ENCODE measurements at places on chromosomes 12 and 14. TPM values are rescaled to one million over a fixed set of nuclear protein-coding genes. Genes with fewer than 3 reads are reported as not detected.
A peak's percentile ranks its signal among the peaks of the same experiment; 100 is the strongest.

DNA sequence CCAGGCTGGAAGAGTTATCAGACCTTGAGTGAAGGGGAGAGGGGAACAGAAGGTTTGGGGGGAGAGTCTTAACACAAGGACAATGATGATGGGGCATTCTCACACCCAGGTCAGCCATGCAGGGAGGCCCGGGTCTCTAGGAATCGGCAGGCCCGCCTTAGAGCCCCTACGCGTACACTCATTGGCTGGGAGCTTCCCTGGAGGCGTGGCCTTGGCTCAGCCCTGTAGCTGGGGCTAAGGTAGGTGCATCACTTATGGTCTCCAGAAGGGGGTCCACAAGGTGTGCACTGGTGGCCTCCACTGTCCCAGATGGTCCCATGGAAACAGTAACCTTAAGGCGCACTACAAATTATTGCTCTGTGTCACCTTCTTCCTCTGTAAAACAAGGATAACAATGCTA, 660.1 kb downstream of the MED13L start:
- no peak for DNase-seq

GRCh38 chr12:133233993-133234564, 1.6 kb downstream of the ANHX start:
- no peak for DNase-seq

DNA sequence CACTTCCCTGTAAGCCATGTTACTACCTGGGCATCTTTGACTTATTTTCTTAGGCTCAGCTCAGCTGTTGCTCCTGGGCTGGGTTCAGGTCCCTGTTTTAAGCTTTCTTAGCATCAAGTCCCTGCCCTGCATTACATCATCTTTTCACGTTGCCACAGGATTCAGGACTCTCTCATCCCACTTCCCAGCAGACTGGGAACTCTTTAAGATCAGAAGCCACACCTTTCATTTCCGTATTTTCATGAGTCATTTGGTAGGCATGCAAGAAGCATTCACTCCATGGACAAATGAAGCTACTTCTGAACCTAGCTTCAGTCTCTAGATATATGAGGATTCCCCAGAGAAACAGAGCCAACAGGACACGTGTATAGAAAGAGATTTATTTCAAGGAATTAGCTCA, 726.8 kb downstream of the VRK1 start:
- peak; percentile 6 for DNase-seq

Gene MUCL1
- polyA plus RNA-seq: not detected

DNA sequence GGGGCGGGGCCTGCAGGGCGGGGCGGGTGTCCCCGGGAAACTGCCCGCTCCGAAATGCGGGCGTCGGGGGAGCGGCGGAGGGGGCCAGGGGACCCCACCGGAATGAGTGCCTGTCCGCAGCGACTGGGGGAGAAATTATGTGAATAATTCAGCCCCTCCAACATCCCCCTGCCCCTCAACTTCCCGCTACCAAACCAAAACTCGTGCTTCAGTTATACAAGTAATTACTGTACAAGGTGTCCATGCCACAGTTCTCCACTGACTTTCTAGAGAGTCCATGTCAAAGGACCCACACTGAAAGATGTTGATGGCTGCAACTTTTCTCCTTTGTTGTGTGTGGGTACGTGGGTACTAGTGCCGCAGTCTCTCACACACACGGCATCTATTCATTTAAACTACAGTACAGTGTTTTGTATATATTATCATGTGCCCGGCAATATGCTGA, 414 bp upstream of the CDK17 start:
- DNase-seq: no peak

GRCh38 chr14:70887737-70888499, 19.3 kb upstream of the PCNX1 start:
- DNase-seq: no peak

- no peak for DNase-seq
These were observed 8.1 kb downstream of the GLT1D1 start for GRCh38 chr12:128861226-128862016.

Gene TTC9
- polyA plus RNA-seq: 1.3 TPM

- peak; percentile 21 for DNase-seq
These were observed 17.0 kb downstream of the OR8S1 start for GRCh38 chr12:48542300-48542928.

Gene TAS2R31
- 0.28 TPM for polyA plus RNA-seq

DNA sequence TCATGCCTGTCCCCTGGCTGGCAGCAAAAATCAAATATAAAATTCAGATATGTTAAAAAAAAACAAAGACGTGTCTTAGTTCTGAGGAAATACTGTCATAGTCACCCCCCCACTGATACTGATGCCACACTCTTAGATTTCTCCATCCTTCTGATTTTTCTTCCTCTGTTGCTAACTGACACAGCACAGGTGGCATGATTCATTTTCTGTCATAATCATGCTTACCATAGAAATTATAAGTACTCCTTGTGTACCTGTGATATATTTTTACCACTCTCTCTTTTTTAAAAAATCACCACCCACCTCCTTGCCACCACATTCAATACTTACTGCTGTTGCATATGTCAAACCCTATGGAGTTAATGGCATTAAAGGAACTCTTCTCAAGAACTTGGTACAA, 209.2 kb downstream of the PPM1H start:
- DNase-seq: no peak

Gene P2RX2
- not detected for polyA plus RNA-seq

GRCh38 chr14:64454671-64455070, 10.6 kb upstream of the AKAP5 start:
- DNase-seq: no peak

DNA sequence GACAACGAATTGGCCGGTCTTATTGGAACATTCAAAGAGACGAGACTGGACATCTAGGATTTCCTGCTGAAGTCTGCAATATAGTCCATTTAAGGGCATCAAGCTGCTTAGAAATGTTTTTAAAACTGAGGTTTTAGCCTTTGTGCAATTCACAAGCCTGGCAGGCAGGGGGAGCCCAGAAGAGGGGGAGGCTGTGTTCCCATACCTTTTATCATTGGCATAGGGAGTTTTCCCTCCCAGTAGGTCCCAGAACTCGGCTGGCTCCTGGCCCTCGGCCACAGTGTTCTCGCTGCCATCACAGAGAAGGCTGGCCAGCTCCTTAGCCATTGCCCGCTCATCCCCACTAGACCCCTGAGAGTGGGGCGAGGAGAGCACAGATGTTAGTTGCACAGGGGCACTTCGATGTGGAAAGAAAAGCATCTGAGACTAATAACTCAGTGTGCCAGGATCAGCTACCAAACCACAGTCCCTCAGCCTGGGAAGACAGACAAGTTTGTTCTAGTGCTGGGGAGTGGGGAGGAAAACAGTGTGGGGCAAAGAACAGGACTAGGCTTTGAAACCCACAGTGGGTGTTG, 15.1 kb downstream of the AVIL start:
- DNase-seq: peak; percentile 69

Gene IL22
- not detected for polyA plus RNA-seq

DNA sequence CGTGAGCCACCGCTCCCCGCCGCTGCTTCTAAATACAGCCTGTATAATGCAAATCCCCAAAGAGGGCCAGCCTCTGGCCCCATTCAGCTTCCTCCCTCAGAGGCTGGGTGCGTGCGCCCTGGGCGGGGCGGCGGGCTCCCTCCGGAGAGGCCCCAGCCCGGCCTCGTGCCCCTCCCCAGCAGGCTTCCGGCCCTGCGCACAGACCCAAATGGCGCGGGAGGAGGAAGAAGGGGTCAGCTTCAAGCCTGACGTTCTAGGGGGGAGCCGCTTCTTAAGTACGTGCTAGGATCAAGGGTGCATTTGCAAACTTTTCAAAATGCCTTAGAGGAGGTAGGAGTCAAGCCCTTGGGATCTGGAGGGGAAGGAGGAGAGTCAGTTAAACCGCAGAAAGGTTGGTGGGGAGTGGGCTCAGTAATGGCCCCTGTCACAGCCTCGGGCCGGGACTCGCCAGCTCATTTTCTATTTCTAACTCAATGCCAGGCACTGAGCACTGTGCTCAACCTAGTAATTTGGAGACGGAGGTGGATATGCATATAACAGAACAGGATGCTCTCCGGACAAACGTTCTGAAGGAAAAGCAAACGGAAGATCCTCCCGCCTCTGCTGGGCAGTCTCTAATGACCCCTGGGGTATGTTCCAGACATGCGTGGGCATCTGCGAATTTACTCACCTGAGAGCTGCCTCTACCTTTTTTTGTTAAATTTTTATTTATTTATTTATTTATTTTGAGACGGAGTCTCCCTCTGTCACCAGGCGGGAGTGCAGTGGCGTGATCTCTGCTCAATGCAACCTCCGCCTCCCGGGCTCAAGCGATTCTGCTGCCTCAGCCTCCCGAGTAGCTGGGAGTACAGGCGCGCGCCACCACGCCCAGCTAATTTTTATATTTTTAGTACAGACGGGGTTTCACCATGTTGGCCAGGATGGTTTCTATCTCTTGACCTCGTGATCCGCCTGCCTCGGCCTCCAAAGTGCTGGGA, 32.3 kb downstream of the NINJ2 start:
- no peak for DNase-seq

Gene DAAM1
- polyA plus RNA-seq: 5.0 TPM

Data from A549 (cell line).